ENCODE measurements at places on chromosomes 2 and 18.

GRCh38 chr2:161420406-161421074 lies 4.4 kb downstream of the TBR1 start:
- no peak for DNase-seq

DNA sequence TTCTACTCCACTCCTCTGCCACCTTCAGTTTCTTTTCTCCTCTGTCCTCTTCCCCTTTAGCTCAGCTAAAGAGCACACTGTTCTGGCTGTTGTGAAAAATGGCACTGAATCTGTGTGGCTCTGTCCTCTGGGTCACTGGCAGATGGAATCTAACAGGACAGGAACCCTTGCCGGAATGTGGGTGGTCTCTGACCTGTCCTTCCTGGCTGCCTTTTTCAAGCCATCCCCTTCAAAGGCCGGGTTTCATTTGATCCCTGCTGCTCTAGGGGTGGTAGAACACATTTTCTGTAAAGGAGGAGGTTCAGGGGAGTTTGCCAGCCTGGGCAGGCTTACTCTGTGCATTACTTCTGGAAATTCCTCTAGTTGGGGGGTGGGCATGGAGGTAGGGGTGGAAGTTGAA lies 29.9 kb downstream of the MTCL1 start:
- no peak for DNase-seq

DNA sequence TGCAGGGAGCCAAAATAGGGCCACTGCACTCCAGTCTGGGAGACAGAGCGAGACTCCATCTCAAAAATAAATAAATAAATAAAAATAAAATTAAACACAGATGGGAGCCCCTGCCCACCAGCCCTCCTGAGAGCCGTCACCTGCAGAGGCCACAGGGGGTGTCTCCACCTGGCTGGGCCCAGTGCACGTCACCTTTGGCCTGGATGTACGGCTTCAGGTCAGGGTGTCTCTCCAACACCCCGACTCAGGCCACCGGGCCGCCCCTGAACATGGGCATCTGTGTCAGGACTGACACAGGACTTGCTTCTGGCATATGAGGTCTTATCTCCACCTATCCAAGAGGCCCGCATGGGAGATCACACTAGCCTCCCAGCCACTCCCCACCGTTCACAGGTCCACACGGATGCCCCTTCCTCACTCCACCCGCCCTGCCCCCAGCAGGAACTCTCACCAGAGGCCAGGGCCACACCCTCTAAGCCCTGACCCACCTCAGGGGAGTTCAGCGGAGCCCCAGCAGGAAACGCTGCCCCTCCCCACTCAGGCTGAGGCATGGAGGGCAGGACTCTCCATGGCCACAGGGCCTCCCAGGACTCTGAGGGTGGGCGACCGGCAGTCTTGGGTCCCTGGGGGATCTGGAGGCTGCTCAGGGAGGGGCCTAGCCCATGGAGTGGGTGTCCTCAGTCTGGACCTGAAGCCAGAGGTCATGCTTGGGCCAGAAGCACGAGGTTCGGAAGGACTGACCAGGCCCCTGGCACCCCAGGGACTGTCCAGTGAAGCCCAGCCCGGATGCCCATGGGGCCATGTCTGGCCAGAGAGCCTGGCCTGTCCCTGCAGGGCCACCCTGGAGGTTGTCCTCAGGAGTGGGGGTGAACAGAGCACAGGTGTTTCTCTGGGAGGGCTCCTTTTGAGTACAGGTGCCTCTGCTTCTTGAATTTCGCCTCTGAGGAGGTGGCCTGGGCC lies 1.6 kb upstream of the CROCC2 start:
- no peak for DNase-seq

DNA sequence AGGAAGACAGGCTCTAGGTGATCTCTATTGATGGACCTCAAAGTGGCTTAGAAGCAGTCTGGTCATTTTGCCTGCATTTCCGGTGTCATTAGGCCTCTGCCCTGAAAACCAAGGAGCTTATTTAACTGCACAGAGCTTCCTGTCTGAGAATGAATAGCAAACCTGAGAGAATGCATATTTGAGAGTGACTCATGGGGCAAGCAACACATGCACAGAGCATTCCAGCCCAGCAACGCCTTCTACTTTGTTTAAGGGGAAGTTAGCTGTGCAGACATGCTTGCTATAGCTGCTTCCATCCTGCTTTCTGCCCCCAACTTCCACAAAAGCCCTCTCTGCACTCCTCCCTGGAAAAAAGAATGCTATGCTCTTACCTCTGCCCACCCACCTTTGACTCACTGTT lies 232.8 kb downstream of the GRB14 start:
- no peak for DNase-seq

GRCh38 chr18:48842259-48843061 lies 108.3 kb downstream of the SMAD7 start:
- DNase-seq, result no peak

DNA sequence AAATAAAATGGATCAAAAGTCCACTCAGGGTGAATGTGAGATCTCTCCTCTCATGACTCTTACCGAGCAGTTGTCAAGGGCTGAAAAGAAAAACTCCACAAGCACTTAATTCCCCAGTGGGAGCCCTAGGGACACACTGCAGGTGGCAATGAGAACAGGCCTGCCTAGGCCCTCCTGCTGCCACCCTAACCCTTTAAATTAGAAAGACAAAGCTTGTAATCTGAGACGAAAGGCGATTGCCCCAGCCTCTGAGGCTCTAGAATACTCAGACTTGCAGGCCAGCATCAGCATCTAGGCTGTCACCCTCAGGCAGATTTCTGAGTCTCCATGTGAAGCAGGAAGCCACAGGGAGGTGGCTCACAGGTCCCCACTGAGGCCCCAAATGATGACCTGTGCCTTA lies 457.0 kb upstream of the MYT1L start:
- DNase-seq, result no peak

DNA sequence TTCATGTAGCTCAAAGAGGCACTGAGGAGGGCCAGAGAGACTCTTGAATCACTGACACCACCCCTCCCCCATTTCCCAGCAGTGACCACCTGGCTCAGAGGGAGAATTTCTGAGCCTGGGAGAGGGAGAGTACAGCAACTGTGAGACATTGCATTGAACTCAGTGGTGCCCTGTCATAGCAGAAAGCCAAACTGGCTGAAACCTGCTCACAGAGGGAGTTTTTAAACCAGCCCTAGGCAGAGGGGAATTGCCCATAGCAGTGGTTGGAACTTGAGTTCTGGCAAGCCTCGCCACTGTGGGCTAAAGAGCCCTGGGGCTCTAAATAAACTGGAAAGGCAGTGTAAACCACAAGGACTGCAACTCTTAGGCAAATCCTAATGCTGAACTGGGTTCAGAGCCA lies 243.1 kb downstream of the ADCYAP1 start:
- DNase-seq, result no peak

DNA sequence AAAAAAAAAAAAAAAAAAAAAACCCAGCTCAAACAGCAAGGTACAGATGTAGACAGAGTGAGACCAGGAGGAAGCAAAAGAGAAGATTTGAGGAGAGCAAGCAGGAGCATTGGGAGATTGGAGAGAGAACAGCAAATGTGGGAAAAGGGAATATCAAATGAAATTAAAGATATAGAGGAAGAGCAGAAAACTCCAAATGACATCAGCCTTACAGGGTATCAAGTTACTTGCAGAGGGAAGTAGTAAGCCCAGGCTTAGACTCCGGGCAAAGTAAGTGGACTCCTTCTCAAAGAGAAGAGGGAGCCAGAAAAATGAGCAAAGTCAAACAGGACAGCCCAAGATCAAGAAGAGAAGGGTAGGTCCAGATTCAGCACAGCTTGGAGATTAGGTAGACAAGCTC lies 93.3 kb upstream of the PPP1CB start:
- DNase-seq, result no peak

All from GM06990 (cell line).